SIG-M5 (cell line): ENCODE measurements at places on chromosomes 7 and 10.

GRCh38 chr7:117323305-117323850, 520 bp upstream of the WNT2 start:
- no peak for DNase-seq

GRCh38 chr10:15052121-15052520, 8.4 kb downstream of the OLAH start:
- no peak for DNase-seq

GRCh38 chr7:116647861-116648260, 24.1 kb upstream of the MET start:
- no peak for DNase-seq

- no peak for DNase-seq
Measured at GRCh38 chr10:103934308-103934707, 16.3 kb upstream of the STN1 start.

DNA sequence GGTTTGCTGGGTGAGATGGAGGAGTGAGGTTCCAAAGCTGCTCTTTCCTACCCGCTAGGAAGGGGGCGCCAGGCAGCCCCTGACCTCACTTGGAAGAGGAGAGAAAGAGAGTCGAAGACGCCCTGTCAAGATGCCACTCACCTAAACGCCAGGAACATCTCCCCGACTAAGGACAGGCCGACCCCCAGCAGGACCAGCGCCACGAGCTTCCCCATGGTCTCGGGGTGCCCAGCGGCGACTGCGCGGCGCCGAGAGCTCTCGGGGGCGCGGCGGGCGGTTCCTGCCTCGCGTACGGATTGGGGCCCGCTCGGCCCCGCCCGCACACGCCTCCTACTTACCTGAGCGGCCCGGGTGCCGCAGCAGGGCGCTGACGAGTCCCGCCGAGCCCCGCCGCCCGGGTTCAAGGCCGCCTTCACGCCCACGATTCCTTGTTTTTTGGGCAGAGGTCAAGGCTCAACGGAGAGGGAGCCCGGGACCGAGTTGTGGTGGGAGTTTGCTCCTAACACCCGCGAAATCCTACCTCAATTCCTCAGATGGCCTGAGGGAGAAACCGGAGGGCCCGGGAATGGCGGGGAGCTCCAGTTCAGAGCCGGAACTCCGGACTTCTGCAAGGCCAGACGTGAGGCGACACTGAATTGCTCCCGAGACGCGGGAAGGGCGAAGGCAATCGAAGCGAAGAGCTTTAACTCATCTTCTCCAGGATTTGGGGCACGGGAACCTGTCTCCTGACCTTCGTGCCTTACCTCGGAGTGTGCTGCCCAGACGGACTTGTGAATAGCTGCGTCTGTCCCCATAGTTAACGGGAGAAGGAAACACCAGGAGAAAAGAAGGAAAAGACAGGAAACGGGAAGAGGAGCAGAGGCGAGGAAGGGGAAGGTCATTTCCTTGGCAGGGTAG, at the start of gene PON3:
TSS of gene PON3 (minus strand) at position 240 of the 897 bp plus-strand sequence. CDS start at position 215, 25 bp downstream.
- DNase-seq, result no peak

- no peak for DNase-seq
Measured at GRCh38 chr10:92787557-92788152, 60.7 kb upstream of the EXOC6 start.

DNA sequence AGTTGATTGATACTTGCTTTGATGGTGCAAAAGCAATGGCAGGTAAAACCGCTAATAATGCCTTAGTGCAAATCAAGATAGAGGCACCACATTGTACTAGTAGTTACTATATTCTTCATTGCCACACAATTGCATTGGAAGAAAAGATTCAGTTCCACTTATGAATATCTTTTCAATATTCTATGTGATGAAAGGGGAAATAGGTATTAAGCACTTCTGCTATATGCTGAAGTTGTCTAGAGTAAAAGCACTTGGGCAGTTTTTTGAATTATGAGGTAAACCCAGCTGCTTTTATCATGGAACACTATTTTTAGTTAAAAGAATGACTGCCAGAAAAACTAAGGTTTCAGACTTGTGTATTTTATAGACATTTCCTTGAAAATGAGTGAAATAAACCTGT, 15.5 kb downstream of the ENTPD7 start:
- no peak for DNase-seq

- DNase-seq, result no peak
Measured at GRCh38 chr10:112201334-112201733, 17.8 kb upstream of the GPAM start.

- no peak for DNase-seq
Measured at GRCh38 chr7:1046722-1047679, 2.7 kb downstream of the GPR146 start.

DNA sequence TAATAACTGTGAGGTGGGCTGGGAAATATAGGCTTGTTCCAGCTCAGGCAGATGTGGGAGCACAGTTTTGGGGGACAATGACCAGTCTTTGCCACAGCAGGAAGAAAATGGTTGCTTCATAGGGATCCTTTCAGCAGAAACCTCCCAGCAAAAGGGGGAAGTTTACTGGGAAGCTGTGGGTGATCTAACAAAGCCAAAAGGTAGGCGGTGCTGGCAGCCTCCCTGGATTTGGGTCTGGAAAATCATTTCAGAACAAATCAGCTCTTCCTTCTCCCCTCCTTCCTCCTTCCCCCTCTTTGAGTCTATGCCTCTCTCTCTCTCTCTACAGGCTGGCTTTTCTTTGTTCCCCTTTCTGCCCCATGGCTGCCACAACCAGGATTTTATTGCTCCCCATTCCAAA, 16.2 kb downstream of the RPS24 start:
- DNase-seq, result no peak

GRCh38 chr10:15316871-15317464, 54.1 kb downstream of the FAM171A1 start:
- DNase-seq, result no peak

DNA sequence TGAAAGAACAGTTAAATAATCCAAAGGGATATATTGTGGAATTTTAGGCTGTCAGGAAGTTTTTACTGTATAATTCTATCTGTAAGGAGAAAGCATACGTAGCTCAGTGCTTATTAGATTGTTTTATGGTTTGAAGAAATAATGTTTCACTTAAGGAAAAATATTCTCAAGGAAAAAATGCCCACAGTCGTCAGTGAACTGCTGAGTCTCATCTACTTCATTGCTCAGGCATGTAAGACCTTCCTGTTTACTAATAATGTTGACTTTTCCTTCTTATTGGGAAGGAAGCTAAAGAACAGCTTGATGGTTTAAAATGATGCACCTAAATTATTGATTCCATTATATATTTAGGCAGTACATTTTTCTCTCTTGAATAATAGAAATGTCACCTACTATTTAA, 304.2 kb downstream of the SDK1 start:
- no peak for DNase-seq

GRCh38 chr10:115933098-115933497, 339.9 kb downstream of the GFRA1 start:
- no peak for DNase-seq

DNA sequence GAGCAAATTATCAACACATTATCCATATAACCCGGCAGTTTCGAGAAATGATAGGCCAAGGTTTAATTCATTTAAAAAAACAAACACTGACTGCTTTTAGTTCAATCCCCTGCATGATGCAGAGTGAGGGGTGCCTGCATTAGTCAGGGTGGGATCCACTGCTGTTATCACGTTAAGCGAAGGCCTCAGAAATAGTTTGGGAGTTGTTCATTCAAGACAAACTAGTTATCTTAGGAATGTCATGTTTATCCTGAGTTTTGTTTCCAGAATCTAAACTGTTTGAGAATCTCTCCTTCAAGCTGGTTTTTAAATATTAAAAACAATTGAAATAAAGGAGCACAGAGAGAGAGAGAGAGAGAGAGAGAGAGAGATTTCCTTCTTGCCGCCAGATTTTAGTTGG, 36.6 kb upstream of the PFKP start:
- DNase-seq, result no peak

- DNase-seq, result no peak
Measured at GRCh38 chr7:154256150-154256549, 204.0 kb downstream of the DPP6 start.

DNA sequence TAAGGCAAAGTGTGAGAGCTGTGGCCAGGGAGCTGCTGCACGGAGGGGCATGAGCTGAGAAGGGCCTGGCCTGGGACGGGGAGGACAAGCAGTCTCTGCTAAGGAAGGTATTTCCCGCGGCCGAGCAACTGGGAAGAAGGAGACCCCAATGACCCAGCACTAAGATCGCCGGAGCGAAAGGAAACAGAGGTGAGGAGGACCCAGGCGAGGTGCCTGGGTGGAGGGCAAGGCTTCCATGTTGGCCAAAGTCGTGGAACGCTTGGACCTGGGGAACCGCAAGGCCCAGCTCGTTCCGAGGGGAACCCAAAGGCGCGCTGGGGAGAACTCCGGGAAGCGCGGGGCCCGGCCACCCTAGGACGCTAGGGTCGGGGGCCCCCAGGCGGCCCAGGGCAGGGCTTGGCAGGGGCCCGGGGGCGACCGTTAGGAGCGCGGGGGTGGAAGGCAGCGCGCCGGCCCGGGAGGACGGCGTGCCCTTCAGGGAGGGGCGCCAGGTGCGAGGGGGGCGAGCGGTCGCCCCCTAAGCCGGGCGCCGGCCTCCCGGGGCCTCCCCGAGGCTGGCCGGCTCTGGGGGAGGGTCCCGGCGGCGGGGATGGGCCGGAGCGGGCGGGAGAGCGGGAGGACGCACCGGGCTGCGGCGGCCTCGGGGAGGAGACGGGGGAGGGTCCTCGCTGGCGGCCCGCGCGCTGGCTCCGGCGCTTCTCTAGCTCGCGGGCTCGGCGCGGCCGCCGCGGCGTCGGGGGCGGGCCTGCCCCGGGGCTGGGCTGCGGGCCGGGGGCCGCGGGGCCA, 545 bp downstream of the GIGYF1 start:
- DNase-seq, result no peak

GRCh38 chr7:137206770-137207169, 136.8 kb downstream of the PTN start:
- no peak for DNase-seq

GRCh38 chr7:41777894-41778596, 75.2 kb upstream of the INHBA start:
- DNase-seq, result peak; percentile 91

GRCh38 chr7:1226186-1226901, 6.3 kb upstream of the UNCX start:
- DNase-seq, result no peak

- DNase-seq, result no peak
Measured at GRCh38 chr7:150912427-150912826, 60.1 kb downstream of the AOC1 start.

DNA sequence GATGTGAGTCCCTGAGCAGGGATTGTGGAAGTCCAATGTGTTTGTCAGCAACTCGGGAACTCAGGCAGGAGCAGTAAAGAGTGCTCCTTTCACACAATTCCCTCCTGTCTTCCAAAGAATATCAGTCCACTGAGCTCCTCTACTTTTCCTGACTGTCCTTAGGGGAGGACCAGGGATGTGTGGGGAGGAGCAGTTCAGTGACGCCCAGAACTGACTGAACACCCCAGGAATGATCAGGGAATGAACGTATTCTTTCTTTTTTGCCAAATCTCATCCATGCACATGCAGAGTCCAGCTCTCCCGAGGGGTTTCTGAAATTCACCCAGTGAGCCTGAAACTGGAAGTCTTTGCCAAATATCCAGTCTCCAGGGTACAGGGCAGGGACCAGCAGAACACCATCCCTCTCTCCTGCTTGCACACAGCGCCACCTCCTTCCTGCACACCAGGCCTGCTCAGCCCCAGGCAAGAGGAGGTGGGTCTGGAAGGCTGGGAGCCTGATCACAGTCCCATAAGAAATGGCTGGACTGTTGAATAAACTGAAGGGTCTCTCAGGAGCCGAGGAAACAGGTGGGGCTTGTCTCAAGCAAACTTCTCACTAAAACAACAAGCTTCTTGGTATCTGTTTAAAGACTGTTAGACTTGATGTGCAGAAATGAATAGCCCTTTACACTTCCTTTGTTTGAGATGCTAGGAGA, 294.7 kb downstream of the C7orf25 start:
- DNase-seq, result no peak

DNA sequence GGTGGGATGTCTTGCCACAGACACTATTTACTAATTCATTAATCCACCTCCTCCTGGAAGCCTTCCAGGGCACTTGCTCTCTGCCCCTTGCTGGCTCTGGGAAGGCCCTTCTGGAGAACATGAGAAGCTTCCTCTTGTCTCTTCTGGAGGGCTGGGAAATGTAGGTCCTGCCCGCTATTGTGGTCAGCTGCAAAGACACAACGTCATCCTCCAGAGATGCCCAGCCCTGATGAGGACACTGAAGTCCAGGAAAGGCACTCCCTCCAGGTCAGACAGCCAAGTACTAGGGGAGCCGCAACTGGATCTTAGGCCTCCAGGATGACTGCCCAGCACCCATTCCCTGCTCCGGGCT, 9.6 kb upstream of the TACR2 start:
- DNase-seq, result no peak

DNA sequence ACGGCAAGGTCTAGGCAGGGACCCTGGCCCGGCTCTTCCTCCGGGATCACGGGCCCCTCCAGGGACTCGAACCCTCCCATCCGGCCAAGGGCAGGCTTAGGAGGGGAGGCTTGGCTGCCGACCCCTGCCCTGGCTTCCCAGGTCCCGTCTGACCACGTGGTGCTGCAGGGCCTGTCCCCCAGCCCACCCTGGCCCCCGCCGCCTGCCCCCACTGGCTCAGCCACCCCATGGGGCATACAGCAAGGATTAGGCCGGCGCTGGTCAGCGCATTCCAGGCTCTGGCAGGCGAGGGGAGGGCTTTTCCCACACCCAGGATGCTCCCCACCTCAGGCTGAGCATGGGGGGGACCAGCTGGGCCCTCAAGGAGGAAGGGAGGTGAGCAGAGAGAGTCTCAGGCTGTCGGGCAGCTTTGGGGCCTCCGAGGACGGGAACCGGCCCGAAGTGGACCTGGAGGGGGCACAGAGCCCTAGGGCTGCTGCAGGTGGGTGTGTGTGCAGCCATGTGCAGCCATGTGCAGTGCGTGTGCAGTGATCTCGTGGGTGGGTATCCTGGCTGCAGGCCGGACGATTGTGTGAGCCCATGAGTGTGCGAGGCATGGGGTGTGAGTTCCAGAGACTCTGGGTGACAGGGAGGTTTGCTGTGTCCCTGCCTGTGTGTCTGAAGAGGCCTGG, 713 bp upstream of the GRIFIN start:
- no peak for DNase-seq

GRCh38 chr7:15802425-15802824, 115.9 kb upstream of the MEOX2 start:
- no peak for DNase-seq

- DNase-seq, result no peak
Measured at GRCh38 chr7:95101422-95101821, 194.0 kb downstream of the PPP1R9A start.
